Kidney glomerular epithelial cell (primary cell): ENCODE measurements at places on chromosomes 13 and 19.

GRCh38 chr19:347946-348861, 3.6 kb upstream of the MIER2 start:
- DNase-seq: no peak

- DNase-seq: peak; percentile 0
Observed at GRCh38 chr13:40813667-40814454, 24.4 kb downstream of the SLC25A15 start.

DNA sequence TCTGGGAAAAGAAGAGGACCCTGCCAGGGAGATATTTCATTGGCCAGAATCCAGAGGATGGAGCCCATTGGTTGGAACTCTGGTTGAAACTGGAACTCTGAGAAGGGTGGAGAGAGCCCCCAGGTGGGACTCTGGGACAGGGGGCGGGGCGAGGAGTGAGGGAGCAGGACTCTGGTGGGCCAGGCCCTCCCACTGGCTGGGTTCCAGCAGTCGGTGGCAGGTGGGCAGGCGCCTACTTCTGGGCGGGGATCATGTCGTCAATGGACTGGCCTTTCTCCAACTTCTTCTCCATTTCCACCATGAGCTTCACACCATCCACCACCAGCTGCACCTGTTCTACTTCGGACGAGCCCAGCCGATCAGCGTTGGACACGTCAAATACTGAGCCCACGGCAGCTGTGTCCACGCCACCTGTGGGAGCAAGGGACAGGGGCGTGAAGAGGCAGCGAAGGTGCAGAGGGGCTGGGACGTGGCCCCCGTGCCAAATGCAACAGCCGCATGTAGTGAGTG, 16.1 kb downstream of the CKM start:
- DNase-seq: no peak

- DNase-seq: no peak
Observed at GRCh38 chr13:98965325-98965724, 12.5 kb downstream of the DOCK9 start.

GRCh38 chr13:78393286-78394142, 209.8 kb downstream of the POU4F1 start:
- no peak for DNase-seq

- no peak for DNase-seq
Observed at GRCh38 chr13:20230913-20231838, 943 bp downstream of the GJB6 start.

GRCh38 chr19:33191501-33191900, 2.6 kb upstream of the LRP3 start:
- no peak for DNase-seq

- DNase-seq: no peak
Observed at GRCh38 chr19:16202320-16203255, 4.9 kb downstream of the AP1M1 start.

GRCh38 chr19:55485439-55486011, 537 bp downstream of the NAT14 start:
- DNase-seq: no peak

GRCh38 chr13:79307866-79308298, 98.2 kb downstream of the RBM26 start:
- DNase-seq: no peak

- DNase-seq: peak; percentile 38
Observed at GRCh38 chr13:75566658-75567057, 17.1 kb downstream of the UCHL3 start.

DNA sequence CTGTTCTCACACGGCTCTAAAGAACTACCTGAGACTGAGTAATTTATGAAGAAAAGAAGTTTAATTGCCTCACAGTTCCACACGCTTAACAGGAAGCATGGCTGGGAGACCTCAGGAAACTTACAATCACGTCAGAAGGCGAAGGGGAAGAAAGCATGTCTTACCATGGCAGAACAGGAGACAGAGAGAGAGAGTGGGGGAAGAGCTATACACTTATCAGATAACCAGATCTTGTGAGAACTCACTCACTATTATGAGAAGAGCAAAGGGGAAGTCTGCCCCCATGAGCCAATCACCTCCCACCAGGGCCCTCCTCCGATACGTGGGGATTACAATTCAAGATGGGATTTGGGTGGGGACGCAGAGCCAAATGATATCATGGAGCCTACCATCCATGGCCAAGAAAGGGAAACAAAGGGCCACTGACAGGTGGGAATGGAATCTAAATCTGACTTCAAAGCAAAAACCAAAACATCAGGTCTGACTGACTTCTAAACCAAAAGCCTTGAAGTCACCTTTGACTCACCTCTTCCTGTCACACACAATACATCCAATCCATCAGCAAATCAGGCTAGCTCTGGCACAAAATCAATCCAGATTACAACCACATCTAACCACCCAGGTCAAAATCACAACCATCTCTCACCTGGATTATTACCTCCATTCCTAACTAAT, 189.7 kb downstream of the ENOX1 start:
- no peak for DNase-seq

- no peak for DNase-seq
Observed at GRCh38 chr13:39577203-39577602, 25.8 kb downstream of the LHFPL6 start.

- no peak for DNase-seq
Observed at GRCh38 chr19:17378271-17378670, 1.1 kb upstream of the PLVAP start.

- no peak for DNase-seq
Observed at GRCh38 chr13:111927181-111927540, 139.8 kb upstream of the SOX1 start.

DNA sequence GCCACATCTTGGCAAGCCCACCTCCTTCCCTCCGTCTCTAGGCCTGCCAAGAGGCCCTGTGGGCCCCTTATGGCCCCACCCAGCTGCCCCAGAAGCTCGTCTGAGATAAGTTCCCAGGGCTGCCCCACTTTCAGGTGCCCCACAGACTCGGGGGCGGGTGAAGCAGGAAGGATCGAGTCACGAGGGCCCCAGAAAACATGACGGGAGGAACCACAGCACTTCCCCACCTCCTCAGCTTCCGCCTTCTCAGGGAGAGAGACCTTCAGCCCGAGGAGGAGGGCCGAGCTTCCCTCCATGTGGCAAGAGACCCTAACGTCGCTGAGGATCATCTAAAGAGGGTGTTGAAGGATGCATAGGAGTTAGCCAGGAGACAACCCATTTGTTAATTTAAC, 4.5 kb upstream of the IL12RB1 start:
- DNase-seq: no peak

DNA sequence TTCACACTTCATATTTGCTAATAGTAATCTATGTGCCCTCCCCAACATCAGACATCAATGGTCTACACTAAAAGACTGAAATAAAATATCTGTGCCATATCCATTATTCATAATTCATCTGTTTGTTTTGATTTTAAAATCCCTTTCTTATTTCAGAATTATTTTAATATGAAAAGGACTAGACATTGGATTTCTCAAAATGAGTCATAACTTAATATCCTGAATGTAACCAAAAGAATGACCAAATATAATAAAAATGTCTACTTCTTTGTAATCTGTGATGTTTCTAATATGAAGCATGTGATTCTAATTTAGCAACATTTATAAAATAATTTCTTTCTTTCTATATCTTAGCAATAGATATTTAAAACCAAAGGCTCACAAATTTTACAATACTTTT, 64.9 kb downstream of the MZT1 start:
- DNase-seq: no peak

- peak; percentile 23 for DNase-seq
Observed at GRCh38 chr13:91381371-91381770, 17.1 kb upstream of the GPC5 start.

GRCh38 chr13:21115231-21115630, 53.8 kb upstream of the LATS2 start:
- no peak for DNase-seq

DNA sequence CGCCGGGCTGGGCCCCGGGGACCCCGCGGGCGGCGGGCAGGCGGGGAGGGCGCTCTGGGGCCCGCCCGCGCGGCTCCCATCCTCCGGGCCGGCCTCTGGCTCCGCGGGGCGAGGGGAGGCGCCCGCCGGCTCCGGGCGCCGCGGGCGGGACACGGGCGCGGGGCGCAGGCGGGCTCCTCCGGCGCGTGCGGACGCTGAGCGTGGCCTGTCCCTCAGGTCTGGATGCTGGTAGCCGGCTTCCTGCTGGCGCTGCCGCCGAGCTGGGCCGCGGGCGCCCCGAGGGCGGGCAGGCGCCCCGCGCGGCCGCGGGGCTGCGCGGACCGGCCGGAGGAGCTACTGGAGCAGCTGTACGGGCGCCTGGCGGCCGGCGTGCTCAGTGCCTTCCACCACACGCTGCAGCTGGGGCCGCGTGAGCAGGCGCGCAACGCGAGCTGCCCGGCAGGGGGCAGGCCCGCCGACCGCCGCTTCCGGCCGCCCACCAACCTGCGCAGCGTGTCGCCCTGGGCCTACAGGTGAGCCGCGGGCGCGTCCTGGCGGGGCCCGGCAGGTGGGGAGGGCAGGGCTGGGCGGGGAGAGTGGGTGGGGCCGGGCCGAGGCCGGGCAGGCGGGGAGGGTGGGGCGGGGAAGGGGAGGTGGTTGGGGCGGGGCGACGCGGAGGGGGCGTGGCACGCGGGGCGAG, 420 bp downstream of the IL17D start:
- DNase-seq: peak; percentile 45

GRCh38 chr19:1566392-1567115, 1.6 kb downstream of the MEX3D start:
- DNase-seq: peak; percentile 76

GRCh38 chr13:60974296-60974695, 441.4 kb downstream of the PCDH20 start:
- no peak for DNase-seq

DNA sequence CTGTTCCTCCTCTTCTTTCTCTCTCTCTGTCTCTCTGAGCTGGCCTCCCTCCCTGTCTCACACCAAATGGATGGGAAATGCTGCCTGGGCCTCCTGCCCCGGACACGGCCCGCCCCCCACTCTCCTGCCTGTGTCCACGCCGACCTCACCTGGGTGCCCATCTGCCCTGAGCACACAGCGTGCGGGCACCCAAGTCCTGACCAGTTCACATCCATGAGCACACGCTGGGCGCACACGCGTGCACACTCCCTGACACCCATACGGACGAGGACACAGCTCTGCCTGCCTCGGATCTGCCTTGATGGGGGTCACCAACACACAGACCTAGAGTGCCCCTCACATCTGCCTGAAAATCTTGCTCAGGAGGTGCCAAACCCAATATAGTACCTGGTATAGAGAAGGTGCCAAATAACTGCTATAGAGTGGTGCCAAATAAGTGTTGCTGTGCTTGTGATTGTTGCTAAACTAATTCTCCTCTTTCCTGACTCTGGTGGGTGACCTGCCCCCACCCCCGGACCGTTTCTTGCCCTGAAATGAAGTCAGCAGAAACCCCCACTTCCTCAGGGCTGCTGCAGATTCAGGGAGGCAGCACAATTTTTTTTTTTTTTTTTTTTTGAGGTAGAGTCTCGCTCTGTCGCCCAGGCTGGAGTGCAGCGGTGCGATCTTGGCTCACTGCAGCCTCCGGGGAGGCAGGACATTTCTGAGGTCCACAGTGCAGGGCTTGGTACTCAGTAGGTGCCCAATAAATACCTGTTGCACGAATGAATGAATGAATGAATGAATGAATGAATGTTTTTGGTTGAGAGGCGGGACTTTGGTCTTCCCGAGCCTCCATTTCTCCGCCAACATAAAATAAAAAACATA, 4.6 kb downstream of the NFIC start:
- DNase-seq: no peak

DNA sequence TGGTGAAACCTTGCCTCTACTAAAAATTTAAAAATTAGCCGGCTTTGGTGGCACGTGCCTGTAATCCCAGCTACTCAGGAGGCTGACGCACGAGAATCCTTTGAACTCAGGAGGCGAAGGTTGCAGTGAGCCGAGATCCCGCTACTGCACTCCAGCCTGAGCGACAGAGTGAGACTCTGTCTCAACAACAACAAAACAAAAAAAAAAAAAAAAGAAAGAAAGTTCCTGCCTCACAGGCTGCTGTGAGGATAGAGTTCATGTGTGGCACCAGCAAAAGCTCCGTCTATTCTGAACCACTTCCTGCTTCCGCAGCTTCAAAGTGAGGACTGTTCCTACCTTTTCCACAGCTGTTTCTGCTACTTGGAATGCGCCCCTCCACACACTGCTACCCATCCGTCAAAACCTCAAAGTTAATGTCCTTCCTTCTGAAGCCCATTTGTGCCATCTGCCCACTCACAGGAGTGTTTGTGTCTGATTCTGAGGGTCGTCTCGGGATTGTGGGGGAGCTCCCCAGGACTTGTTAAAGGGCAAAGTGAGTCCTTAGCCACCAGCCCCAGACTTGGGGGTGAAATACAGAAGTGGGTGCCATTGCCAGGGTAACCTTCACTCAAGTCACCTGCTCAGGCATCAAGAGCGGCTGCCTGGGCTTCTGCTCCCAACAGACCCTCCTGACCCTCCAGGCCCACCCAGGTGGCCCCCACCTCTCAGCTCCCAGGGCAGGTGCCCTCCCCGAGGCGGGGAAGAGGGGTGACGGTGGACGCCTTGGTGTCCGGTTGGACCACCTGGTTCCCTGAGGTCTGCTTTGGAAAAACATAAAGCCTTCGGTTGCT, 2.9 kb downstream of the MFSD12 start:
- DNase-seq: peak; percentile 13

- DNase-seq: no peak
Observed at GRCh38 chr13:107832500-107833100, 382.7 kb downstream of the LIG4 start.

GRCh38 chr13:43019811-43020210, 3.6 kb upstream of the DNAJC15 start:
- no peak for DNase-seq
